Breast epithelium (tissue), 4 donors: ENCODE measurements at places on chromosomes 4 and X. TPM values are rescaled to one million over a fixed set of nuclear protein-coding genes. Genes with fewer than 3 reads are reported as not detected.

ANOS1 gene
- 4.9 TPM for total RNA-seq

DNA sequence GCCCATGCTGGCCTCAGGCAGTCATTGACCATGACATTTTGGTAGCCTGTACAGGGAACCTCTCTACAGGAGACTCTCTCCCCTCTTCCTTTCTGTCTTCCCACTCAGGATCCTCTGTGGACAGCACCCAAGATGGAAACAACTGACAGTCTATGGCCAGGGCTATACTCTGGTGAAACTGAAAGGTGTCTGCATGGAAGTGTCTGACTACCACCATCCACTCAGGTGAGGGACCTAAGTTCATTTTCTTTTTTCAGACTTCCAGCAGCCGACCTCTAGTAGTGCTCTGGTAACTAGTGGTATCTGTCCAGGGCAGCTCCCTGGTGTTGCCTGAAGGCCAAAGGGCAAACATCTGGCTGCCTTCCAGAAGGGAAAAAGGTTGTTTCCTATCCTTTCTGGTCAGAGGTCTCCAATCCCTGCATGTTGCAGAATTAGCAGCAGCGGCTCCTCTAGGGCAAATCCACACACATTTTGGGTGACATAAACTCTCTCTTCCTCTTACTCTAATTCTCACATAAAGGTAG is 804.5 kb downstream of the C4orf33 start:
- no peak for DNase-seq

- no peak for DNase-seq
Measured at GRCh38 chr4:7214359-7214758, 22.0 kb downstream of the SORCS2 start.

DNA sequence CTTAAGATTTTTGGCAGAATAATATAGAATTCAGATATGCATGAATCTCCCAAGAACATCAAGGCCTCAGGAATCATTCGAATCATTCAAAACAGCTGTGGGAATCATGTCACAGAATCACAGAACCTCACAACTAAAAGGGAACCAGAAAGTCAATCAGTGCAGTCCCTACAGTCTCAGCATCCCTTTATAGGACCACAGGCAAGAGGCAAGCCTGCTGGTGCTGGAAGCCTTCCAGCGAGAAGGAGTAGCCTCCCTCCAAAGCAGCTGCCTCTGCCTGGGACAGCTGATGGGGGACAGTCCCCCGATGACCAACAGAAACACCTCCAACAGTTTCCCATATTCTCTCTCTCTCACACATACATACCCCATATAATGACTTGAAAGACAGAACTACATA is 20.7 kb downstream of the QDPR start:
- DNase-seq: no peak

DNA sequence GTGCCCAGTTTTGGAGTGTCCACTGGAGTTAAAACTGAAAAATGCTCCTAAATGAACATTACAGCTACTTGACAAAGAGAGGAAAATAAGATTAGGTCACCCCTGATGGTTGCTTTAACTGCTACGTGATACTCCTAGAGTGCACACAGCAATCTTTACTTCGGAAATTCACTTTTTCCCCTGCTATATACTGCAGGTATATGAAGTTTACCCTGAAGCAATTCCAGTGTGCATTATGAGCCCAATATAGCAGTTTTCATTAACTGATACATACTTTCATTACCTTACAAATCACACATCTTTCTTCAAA is 773 bp upstream of the ZNF827 start:
- no peak for DNase-seq

- no peak for DNase-seq
Measured at GRCh38 chr4:158094413-158095134, 78.3 kb downstream of the GASK1B start.
